Right ventricle myocardium superior (tissue), 1 donor: ENCODE measurements at places on chromosomes 4 and X. TPM values are rescaled to one million over a fixed set of nuclear protein-coding genes. Genes with fewer than 3 reads are reported as not detected.

NXF2 gene
- total RNA-seq, result not detected

TGIF2LX gene
- total RNA-seq, result not detected

GRCh38 chrX:17759990-17760389 lies 22.7 kb downstream of the SCML1 start:
- no peak for DNase-seq

- no peak for DNase-seq
Measured at GRCh38 chrX:1330605-1331004, 6.0 kb upstream of the IL3RA start.

DNA sequence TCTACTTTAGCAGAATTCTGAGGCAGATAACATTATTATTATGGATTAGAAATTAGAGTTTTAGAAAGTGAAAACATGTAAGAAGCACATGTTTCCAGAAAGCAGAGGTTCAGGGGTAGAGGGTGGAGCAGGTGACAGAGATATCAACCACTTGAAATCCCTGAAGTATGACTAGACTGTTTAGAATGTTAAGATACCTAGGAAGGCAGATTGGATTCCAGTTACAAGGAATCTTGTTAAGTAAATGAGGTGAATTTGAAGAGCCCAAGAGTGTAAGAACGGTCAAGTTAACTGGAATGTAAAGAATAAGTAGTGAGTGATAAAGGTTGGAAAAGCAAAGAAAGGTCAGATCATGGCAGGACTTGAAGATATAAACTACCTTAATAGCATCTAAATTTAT lies 37.6 kb downstream of the ARSJ start:
- no peak for DNase-seq

- DNase-seq, result no peak
Measured at GRCh38 chr4:8920969-8921368, 49.3 kb upstream of the HMX1 start.

DNA sequence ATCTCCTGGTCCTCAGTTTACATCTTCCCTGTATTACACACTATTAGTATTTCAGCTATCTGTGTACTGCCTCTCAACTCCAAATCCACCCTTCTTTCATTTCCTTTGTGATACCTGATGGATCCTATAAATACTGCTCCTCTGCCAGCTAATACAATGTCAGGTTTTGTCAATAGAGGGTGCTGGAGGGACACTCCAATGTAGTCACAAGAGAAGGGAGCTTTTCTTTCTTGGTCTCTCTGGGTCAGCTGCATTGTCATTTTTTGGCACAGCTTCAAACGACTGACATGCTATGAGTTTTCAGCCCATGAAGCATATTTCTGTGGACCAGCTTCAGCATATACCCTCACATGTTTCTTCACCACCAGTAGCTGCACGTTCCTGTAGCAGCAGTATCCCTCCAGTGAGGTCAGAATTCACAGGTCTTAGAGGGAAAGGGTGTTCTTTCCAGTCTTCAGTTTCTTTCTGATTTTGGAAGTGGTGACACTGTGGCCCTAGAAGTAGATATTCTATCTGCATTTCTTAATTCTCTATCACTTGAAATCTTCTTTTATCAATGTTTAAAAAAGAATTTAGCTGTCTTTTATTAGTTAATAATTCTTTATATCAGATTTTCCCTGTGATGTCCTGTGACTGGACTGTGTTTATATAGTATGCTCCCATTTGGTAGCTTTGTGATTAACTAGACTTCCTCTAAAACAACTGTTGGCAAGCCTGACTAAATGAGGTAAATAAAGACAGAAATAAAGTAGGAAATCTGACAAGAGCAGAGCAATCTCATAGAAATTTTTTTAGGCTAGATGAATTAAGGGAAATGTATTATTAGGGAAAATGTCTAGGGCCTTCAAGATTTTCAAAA lies 60.6 kb downstream of the GABRA2 start:
- no peak for DNase-seq
